ENCODE measurements at places on chromosomes 1 and 21. TPM values are rescaled to one million over a fixed set of nuclear protein-coding genes. Genes with fewer than 3 reads are reported as not detected.
A peak's percentile ranks its signal among the peaks of the same experiment; 100 is the strongest.

The OR2T2 gene
- total RNA-seq, result not detected

The CRYZL1 gene
- 40.6 TPM for total RNA-seq

The GPR52 gene
- 0.17 TPM for total RNA-seq

The PDC gene
- total RNA-seq, result not detected

The FLG gene
- not detected for total RNA-seq

The PLD5 gene
- not detected for total RNA-seq

The STIL gene
- 24.5 TPM for total RNA-seq

The KRTAP10-2 gene
- not detected for total RNA-seq

The BSND gene
- not detected for total RNA-seq

The CRTC2 gene
- total RNA-seq, result 14.5 TPM

The ITGB2 gene
- 0.19 TPM for total RNA-seq

The ZBTB8A gene
- total RNA-seq, result 3.6 TPM

- DNase-seq, result no peak
These were observed 78.6 kb upstream of the SLC44A3 start for GRCh38 chr1:94741510-94741909.

GRCh38 chr1:89381618-89382017 is 17.8 kb downstream of the GBP6 start:
- DNase-seq, result no peak

- DNase-seq, result no peak
These were observed 12.0 kb downstream of the SYT11 start for GRCh38 chr1:155871390-155871789.

DNA sequence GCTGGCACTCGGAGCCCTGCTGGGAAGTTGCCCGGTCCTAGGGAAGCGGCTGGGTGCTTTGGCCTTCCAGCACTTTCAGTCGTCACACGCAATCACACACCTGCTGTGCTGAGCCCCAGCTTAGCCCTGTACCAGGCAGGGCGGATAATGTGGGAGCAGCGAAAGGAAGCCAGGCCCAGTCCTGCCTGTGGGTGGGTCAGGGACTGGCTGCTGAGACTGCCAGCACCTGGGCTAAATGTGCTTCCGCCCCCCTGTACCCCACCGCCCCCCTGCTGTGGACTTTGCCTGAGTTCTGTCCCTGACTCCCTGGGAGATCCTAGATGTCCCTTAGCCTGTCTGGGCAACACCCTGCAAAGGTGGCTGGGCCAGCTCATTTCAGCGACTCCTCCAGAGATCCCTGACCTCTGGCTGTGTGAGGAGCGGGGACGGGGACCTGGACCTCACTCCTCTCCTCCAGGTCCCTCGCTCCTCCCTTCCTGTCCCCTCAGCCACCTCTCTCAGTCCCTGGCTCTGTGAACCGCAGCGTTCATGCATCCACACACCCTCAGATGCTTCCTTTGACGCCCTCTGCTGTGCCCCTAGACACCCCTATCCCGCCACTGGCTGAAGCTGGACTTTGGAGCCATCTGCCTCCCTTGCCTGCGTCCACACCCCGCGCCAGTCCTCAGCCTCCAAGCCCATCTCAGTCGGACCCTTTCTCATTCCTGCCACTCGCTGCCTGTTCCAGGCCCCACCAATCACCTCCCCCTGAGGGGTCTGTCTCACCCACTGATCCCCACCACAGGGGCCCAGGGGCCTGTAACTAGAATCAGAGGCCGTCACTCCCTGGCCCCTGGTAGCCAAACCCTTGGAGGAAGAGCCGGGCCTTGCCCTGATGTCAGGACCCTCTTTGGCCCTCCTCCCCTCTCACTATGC is 1.4 kb downstream of the MMEL1 start:
- DNase-seq, result no peak

DNA sequence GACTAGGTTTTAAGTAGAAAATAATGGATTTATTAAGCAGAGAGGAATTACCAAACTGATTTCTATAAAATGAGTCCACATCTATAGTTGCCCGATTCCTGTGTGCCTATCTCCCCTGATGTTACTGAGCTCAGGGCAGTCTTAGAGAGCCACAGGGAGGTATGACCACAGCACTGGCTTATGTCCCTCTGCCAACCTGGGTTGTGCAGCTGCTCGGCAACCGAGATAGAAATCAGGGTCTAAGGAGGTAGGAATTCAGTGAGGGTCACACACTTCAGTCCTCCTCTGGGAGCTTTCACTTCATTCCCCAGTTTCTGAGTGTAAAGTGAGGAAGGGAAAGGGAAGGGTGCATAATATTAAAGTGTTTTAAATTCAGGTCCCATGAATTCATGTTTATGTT is 386.8 kb downstream of the KCNH1 start:
- DNase-seq, result no peak

DNA sequence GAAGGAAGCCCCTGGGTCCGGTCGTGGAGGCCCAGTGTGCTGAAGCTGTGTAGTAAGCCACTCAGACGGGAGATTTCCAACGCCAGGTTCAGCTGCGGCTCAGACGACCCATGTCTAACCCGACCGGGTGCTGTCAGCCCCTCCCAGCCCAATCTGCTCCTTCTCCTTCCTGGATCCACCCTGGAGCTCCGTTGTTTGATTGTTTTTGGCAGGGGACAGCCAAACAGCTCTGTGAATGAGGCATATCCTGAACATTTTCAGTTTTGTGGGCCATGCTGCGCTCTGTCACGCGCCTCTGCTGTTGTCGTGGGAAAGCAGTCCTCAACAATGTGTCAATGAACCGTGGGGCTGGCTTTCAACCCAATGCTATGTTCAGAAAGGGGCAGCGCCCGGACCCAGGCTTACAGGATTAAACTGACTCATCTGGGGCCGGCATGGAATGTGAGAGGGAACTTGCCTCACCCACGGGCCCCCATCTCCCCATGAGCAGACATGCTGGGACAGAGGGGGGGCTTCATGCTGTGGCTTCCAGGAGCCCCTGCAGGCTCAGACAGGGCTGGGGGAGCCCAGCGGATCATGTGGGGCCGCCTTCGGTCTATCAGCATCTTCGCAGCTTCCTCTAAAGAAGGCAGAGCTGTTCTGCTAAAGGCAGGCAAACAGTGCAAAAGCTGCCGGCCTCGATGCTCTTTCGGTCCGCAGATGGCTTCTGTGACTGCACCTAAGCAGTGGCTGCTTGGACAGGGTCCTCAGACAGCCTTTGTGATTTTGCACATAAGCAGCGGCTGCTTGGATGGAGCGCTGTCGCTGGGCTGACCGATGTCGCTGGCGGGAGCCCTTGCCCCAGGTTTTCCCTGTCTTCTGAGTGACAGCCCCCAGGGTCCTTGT is 101.7 kb downstream of the RIPK4 start:
- peak; percentile 67 for DNase-seq

DNA sequence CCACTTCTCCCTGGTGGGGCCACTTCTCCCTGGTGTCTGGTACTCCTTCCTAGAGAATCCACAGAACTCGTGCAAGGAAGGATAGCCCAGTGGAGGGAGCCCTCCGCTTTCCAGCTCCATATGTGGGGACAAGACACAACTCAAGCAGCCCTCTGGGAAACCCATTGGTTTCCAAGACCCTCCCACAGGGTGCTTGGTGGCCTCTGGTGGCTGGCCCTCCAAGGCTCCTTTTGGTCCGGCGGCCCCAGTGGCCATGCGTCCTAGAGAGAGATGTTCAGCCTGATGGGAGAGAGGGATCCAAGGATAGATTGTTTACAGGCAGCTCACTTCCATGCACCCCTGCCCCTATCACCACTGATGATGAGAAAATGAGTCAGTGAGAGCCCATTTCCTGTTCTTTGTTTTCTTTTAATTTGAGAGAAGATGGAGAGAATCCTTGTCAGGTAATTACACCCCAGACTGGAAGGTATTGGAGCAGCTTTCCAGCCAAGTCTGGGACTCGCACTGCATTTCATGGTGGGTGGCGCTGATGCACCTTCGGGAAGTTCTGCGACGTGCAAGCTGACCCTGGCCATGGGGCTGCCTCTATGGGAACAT is 486.2 kb upstream of the VAMP3 start:
- DNase-seq, result peak; percentile 60

DNA sequence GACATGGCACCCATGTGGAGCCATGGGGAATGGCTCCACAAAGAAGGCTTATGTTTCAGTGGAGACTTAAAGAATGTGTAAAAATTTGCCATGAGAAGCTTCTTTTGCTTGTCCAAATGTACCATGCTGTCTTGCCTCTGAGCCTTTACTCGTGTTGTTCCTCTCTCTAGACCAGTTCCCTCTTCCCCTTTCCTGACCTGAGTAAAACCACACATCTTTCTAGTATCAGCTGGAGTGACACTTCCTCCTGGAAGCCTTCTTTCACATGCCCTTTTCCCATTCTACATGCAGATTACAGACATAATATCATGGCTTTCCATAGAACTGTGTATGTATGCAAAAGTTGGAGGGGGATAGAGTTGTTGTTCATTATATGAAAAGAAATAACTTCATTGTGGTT is 13.6 kb upstream of the GPX7 start:
- no peak for DNase-seq

GRCh38 chr21:38012672-38013071 is 96.4 kb upstream of the KCNJ6 start:
- no peak for DNase-seq

GRCh38 chr1:56132520-56132919 is 446.8 kb downstream of the PLPP3 start:
- no peak for DNase-seq

- no peak for DNase-seq
These were observed 79.7 kb downstream of the TBX19 start for GRCh38 chr1:168360151-168361021.
